ENCODE measurements at places on chromosomes 16 and 17.

DNA sequence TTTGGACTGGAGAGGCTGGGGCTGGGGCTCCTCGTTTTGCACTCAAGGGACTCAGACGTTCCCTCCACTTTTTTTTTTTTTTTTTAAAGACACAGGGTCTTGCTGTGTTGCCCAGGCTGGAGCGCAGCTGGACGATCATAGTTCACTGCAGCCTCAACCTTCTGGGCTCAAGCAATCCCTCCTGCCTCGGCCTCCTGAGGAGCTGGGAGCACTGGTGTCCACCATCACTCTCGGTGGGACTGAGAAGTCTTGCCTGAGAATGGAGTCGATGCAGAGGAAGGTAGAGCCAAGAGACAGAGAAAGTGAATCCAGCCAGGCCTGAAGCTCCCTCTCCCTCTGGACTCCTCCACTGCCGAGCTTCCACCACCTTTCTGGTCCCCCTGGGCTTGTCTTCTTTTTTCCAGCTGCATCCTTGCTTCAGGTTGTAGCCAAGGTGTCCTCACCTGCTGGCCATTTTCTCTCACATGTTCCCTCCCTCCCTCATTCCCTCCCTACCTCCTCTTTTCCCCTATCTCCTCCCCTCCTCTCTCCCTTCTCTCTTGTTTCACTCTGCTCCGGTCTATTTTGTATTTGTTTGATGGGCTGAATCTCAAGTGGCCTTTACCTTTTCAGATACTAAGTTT, 233.8 kb downstream of the SNX29 start:
- DNase-seq, result no peak

- DNase-seq, result no peak
These were observed 4.0 kb upstream of the PERCC1 start for GRCh38 chr16:1426734-1427471.

- DNase-seq, result peak; percentile 57
These were observed 53.6 kb downstream of the RMI2 start for GRCh38 chr16:11398851-11399250.

DNA sequence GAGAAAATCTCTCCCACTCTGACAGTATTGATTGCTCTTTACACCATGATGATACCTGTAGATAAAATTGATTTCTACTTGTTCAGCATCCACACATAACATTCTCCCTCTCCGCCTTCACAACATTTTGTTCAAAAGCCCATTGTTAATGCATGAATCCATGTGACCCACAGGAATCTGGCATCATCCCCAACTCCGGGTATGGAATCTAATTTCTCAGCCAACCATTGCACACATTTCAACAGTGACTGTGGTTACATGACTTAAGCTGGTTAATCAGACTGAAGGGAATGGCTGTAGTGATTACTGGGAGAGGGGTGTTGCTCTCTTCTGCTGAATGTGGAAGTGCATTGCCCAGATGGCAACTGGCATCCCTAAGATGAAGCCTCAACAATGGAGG, 161.4 kb upstream of the C16orf82 start:
- DNase-seq, result no peak

DNA sequence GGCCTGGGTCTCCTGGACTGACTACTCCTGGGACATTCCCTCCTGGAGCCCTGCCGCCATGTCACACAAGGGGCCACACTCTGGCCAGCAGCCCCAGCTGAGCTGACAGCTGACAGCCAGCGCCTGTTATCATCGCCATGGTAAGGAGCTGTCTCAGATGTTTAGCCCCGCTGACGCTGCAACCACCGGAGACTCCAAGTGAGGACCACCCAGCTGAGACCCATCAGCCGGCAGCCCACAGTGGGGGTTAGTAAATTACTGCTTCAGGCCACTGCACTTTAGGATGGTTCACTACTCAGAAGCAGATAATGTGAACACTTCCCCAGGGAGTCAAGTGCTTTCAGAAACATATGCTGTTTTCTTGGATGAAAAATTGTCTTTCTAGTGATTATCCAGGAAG, 14.6 kb upstream of the SPHK1 start:
- no peak for DNase-seq

DNA sequence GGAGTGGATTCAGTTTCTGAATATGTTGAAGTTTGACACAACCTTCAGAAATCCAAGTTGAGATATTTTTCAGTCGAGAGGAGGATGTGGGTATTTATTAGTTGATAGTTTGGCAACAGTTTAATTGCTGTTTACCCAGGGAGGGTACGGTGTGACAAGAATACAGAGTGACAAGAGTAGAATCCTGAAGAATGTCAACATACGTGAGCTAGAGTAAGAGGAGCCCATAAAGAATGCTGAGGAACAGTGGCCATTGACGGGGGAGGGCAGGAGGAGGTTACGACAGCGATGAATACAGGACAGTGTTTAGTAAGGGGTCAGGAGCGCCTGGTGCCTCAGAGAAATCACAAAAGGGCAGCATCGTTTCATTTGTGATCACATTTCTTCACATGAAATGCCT, 76.5 kb downstream of the AATF start:
- no peak for DNase-seq

DNA sequence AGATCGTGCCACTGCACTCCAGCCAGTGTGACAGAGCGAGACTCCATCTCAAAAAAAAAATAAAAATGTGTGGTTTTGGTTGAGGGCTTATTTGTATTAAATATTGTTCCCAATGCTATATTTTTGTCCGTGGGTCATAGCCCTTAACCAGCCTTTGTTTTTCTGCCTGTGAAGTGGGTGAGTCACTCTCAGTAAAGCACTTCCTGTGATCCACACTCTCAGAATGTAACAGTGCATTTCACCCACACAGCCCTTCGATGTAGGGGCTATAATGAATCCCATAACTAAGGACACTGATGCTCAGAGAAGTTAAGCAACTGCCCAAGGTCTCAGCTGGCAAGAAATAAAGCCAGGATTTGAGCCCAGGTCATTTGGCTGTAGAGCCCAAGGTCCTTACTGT, 34.7 kb upstream of the POLR3E start:
- no peak for DNase-seq

- no peak for DNase-seq
These were observed 77.0 kb downstream of the CDH11 start for GRCh38 chr16:65044873-65045272.

DNA sequence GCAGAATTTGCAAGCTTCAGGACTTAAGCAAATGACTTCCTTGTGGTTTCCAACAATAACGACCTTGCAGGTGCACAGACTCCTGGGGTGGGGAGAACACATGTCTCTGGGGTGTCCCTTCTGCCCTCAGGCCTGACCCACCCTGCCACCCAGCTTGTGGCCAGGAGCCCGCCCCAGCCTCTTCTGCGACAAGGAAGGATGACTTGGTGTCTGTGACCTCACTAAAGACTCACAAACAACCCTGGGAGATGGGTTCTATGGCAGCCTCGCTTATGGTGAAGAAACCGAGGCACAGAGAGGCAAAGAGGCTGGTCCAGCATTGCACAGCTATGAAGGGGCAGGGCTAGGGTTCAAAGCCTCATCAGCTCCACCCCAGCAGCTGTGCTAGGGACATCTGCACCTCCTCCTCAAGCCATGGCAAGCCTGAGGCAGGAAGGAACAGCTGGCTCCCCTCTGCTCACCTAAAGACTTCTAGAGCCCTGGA, 2.6 kb downstream of the ATP2A3 start:
- no peak for DNase-seq

DNA sequence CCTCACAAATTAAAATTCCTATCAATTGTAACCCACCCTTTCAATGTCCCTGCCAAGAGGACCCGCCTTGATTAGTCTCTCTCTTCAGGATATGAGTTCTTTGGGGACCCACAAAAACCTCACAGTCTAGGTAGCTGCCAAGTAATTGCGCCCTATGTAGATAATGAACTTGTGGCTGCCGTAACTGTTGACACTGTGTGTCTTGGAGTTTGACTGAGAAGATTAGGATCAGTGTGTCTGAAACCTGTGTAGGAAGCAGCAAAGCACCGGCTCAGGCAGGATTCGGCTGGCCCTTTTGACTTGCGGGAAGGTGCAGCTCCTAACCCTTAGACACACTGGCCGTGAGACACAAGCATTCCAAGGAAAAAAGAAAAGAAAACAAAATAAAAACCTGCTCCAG, 17.8 kb upstream of the SLC6A4 start:
- DNase-seq, result no peak

DNA sequence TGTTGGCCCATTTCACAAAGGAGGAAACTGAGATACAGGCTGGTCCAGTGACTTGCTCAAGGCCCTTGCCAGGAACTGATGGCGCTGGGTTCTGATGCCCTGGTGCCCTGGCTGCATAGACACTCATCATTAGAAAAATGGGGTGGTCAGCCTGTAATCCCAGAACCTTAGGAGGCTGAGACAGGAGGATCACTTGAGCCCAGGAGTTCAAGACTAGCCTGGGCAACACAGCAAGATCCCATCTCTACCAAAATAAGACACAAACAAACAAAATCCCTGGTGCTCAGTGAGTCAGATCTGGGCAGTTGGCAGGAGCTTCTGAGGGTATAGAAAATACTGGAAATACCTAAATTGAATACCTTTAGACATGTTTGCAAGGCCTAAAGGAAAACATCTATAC, 41.1 kb upstream of the KIFC3 start:
- DNase-seq, result no peak

GRCh38 chr17:35376245-35376644, 2.8 kb upstream of the SLFN11 start:
- no peak for DNase-seq

DNA sequence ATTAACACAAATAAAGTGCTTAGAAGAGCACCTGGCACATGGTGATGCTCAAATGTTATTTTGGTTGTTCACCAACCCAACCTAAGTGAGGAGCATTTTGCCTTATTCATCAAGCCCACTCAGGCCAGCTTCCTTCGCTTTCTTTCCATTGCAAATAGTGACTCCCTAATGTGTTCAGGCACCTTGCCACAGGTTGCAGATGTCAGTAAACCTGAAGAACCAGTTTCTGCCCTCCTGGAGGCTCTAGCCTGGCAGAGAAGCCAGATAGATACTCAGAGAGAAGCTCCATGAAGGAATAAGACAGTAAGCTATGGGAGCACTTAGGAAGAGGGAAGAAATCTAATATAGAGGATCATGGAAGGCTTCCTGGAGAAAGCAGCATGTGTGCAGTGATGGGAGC, 23.9 kb downstream of the GPR139 start:
- DNase-seq, result no peak

DNA sequence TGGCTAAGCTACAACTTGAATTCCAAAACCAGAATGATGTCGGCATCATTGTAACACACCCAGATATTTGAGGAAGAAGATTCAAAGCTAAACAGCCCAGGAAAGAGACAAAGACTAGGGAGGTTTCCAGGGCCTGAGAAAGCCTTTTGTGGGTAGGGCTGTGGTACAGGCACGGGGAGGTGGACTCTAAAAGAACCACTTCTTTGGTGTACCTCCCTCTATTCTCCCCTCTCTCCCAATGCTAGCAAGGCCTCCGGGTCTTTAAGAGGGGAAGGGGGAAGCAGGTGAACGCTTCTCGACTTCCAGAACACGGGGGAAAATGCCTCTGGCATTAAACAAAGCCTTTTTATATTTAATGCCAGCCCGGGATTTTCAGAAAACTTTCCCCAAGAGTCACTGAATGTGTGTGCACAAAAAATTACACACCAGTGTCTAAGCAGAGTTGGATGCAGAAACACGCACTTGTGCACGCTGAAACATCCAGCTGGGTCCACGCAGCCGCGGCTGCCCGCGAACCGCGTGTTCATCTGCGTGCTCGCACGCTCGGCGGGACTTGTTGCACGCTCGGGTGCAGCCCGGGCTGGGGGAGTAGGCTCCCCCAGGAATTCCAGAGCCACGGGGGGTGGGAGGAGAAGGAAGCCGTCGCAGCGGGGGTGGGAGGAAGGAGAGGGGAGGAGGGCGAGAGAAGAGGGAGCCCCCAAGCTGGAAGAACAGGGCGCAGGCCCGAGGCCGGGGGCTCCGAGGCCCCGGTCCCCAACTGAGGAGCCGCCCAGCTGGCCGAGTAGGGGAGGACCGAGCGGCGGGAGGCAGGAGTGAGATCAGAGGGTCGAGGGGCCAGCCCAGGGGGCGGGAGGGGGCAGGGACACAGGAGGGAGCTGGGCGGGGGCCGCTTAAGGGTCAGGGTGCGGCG, 20.1 kb upstream of the ZNF423 start:
- no peak for DNase-seq

GRCh38 chr16:4085405-4085970, 30.8 kb downstream of the ADCY9 start:
- DNase-seq, result no peak

GRCh38 chr16:1167276-1168107, 14.6 kb downstream of the CACNA1H start:
- no peak for DNase-seq

- no peak for DNase-seq
These were observed 18.2 kb downstream of the CDK5RAP3 start for GRCh38 chr17:47989159-47989558.

DNA sequence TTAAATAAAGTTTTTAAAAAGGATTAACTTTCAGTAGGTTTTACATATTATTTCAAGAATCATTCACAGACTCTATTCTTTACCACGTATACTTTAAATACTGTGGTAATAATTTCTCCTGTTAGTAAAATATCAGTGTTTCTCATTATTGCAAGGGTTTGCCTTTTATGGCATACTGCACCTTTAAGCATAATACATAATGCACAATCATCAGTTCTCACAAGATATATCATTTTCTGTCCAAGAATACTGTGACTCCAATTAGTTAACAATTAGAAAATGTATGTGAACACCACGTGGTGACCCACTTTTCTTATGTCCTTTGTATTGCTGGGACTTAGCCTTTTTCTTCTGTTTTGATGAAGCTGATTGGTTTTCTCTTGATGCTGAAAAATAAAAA, 25.7 kb downstream of the NME2 start:
- no peak for DNase-seq

DNA sequence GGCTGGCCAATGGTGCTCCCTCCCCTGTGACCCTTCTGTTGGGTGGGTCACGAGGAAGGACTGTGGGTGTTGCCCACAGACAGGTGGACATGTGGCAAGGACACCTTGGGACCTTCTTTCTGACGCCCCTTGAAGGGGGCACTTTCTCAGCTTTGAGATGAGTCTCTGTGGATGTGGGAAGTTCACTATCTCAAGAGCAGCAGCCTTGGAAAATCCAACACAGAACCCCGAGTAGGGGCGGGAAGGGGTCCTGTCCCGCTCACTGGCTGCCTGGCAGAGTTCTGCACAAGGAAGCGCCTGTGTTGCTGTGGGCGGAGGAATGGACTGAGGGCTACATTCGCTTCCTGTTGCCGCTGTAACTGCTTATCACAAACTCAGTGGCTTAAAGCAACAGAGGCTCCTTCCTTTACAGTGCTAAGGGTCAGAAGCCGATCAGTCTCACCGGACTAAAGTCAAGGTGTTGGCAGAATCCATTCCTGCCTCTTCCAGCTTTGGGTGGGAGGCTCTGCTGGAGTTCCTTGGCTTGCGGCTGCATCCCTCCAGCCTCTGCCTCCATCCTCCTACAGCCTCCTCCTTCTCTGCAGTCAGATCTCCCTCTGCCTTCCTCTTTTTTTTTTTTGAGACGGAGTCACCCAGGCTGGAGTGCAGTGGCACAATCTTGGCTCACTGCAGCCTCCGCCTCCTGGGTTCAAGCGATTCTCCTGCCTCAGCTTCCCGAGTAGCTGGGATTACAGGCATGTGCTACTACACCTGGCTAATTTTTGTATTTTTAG, 305.2 kb downstream of the SEC14L1 start:
- DNase-seq, result peak; percentile 73
